ENCODE measurements at places on chromosomes 6 and 20.

- peak overlapping the region; percentile 97 for H3K27ac ChIP-seq
- no peaks in the 10 kb centered on the region for H3K27me3 ChIP-seq
- peaks cover 86% of the 10 kb centered on the region for H3K4me1 ChIP-seq
- DNase-seq = peak; percentile 82
- peak overlapping the region; percentile 65 for H3K4me3 ChIP-seq
These were observed 31.4 kb downstream of the HIVEP2 start for GRCh38 chr6:142913511-142914047.

DNA sequence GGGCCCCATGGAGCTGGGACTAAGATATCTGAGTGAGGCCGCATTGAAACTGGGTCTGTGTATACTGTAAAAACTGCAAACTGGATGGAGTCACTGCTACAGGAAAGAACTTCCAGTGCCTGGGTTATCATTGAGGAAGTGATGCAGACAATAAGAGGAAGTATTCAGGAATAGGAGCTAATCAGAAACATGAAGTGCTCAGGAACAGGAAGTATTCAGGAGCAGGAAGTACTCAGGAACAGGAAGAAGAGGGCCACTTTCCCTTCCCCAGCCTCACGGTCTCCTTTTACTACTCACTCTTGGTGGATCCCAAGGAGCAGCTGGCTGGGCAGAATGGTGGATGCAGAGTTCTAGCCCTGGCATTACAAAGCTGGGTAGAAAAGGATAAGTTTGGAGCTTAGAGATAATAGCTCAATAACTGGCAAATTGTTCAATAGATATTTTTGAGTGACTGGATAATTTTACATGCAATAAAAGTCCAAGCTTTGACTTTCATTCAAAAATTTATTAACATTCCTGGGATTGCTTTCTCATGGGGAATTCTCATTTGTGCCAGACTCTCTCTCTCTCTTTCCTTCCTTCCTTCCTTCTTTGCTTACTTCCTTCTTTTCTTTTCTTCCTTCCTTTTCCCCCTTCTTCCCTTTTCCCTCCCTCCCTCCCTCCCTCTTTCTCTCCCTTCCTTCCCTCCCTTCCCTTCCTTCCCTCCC, 82.2 kb upstream of the PAX1 start:
- H3K4me3 ChIP-seq = no peak overlapping the region
- peaks cover 2% of the 10 kb centered on the region for H3K4me1 ChIP-seq
- H3K27me3 ChIP-seq = peaks cover 18% of the 10 kb centered on the region
- no peak for DNase-seq
- H3K36me3 ChIP-seq = no peaks in the 10 kb centered on the region
- no peak overlapping the region for H3K27ac ChIP-seq

DNA sequence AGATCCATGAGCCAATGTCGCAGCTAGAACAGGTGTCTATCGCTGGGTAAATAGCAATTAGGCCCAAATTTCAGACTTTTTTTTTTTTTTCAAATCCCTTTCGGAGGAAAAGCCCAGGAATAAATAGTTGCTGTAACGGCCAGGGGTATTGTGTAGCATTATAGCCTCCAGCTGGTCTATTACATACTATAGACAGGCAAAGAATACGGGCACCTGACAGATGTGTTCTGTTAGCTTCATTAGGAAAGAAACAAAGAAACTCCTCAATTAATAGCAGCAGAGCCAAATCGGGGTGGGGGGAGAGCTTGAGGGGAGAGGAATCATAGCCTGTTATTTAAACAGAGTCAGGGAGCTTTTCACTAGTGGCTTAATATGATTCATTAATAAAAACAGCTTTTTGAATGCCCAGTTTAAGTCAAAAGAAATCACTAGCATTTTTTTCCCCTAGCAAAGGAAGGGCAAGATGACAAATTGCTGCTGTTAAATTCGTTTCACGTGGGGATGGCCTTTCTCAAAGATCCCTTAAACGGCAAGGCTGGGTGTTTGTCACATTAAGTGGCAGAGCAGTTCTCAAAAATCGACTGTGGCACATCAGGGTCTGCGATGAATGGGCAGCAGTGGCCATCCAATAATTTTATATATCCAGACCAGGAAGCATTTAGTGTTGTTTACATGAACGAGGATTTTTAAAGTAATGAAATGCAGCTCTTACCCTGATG, 139.4 kb downstream of the ID4 start:
- no peak for DNase-seq
- H3K4me3 ChIP-seq = no peak overlapping the region
- no peaks in the 10 kb centered on the region for H3K27me3 ChIP-seq
- no peaks in the 10 kb centered on the region for H3K36me3 ChIP-seq
- no peaks in the 10 kb centered on the region for H3K4me1 ChIP-seq

GRCh38 chr6:104858642-104859041, 1.1 kb downstream of the HACE1 start:
- peaks cover 19% of the 10 kb centered on the region for H3K4me1 ChIP-seq
- no peak for DNase-seq
- H3K27me3 ChIP-seq = peaks cover 2% of the 10 kb centered on the region
- H3K27ac ChIP-seq = peak overlapping the region; percentile 12
- H3K36me3 ChIP-seq = peaks cover 3% of the 10 kb centered on the region
- H3K4me3 ChIP-seq = peak overlapping the region; percentile 90

DNA sequence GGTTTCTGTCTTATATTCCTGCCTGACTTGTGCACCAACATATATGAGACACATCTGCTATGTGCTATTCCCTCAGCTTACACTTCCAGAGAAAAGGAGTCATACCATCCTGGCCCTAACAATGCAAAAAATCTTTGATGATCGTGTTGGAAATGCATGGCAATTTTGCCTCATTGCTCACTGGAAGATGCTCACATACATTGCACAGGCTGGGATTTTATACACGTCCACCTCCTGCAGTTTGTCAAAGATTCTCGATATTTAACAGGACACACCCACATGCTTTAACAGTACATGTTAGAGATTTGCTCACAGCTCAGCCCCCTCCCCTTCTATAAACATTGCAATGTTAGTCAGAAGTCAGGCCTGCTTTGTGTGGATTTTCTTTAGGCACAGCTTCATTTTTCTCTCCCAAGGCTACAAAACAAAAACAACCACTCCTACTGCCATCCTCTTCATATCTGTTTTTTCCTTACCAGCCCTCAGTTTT, 66.1 kb downstream of the ADGB start:
- H3K27me3 ChIP-seq = peaks cover 9% of the 10 kb centered on the region
- no peaks in the 10 kb centered on the region for H3K4me1 ChIP-seq
- no peak for DNase-seq
- no peaks in the 10 kb centered on the region for H3K36me3 ChIP-seq
- H3K4me3 ChIP-seq = no peak overlapping the region

DNA sequence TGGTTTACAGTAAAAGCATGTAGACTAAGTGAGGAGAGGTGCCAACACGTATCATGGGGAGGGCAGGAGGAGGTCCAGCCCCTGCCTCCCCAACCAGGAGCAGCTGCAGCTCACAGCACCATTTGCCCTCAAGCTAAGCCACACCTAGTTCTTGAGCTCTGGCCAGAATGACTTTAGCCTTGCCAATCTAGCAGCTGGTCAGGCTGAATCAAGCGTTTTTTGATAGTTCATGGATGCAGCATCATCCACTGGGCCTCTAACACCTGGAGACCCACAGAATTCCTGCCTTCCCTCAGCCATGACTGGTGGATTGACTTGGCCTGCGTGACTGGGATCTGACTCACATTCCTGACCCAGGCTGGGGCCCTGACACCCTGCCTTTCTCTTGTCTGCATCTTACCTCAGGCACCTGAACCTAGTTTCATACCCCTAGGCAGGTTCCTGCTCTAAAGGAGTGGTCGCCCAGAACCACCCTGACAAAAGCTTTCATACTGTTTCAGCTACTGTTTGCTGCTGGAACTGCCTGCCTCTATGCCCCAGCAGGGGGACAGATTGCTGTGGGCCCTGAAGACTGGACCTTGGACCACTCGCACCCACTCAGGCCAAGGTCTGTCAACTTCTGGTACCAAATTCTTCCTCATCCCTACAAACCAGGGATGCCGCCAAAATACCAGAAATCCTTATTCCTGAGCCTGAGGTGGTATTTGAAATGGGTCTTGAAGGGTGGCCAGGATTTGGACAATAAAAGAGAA, 122.3 kb downstream of the QRSL1 start:
- H3K36me3 ChIP-seq = no peaks in the 10 kb centered on the region
- no peak overlapping the region for H3K4me3 ChIP-seq
- H3K4me1 ChIP-seq = no peaks in the 10 kb centered on the region
- no peak for DNase-seq
